ENCODE measurements at places on chromosomes 5 and 9.

- DNase-seq: no peak
Observed at GRCh38 chr9:133394687-133395271, 18.6 kb downstream of the STKLD1 start.

GRCh38 chr5:171861381-171861780, 75.8 kb downstream of the SMIM23 start:
- no peak for DNase-seq

DNA sequence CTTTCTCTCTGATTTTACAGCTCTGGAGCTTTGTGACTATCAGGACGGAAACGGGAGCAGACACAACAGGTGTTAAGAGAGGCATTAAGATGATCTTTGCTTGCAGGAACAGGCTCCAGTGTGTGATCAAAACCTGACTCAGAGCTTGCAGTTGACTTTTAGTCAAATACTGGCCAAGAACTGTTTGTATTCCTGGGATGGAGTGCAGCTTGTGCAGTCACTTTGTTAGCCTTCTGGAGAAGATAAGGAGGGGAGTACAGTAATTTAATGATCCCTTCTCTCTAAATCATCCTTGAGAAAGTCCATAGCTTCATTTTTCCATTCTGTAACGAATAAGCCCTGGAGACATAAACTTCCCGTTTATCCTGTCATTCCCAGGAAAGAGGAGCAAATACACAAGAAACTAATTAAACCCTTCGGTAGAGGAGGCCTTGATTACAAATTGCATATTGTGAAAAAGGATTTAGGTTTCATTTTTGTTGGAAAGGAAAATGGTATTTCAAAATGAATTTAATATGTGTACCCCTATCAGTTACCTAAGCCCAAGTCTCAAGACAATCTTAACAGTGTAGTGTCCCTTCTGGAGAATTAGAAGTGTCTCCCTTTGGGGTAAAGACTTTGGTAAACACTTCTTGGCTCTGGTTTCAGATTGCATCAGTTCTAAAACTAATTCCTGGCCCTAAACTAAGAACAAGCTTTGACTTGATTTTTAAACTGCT, 3.1 kb upstream of the STOM start:
- no peak for DNase-seq

- DNase-seq: no peak
Observed at GRCh38 chr9:21047281-21047691, 15.8 kb upstream of the HACD4 start.

- no peak for DNase-seq
Observed at GRCh38 chr9:4663956-4664355, 1.9 kb downstream of the PLPP6 start.

DNA sequence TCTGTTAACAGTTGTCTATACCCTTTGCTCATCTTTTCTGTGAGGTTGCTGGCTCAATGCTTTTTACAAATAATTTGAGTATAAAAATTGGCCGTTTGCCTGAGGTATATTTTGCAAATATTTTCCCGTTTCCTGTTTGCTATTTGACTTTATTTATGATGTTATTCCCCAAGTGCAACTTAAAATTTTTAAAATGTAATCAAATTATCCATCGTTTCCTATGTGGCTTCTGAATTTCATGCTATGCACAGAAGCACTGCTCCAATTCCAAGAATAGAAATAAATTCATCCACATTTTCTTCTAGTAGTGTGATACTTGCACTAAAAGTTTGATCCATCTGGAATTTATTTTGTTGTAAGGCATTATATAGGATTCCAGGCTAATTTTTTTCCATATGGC, 123.6 kb downstream of the ZNF608 start:
- no peak for DNase-seq

- no peak for DNase-seq
Observed at GRCh38 chr9:96868709-96869108, 14.4 kb upstream of the ZNF782 start.

DNA sequence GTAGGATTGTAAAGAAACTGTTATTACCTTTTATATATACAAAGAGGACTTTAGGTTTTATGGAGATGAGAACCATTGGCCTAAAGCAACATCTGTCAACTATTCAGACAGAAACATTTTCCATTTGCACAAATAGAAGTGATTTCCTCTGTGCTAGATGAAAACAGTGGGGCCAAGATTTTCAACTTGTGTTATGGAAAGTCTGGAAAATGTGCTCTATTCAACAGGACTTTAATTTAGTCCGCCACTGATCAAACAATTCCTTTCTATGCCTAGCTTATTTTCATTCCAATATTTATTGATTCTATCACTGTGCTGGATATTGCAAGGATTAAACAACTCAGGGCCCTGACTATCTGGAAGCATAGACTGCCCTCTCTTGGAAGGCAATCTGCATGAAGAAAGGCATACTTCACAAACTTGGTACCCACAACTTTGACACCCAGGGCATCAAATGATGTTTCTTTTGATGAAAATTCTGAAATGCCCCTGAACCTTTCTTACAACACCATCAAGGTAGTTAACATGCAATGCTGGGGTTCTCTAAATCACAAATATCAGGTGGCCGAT, 126.6 kb upstream of the HMHB1 start:
- no peak for DNase-seq

GRCh38 chr5:109650493-109650892, 39.2 kb upstream of the MAN2A1 start:
- DNase-seq: no peak

DNA sequence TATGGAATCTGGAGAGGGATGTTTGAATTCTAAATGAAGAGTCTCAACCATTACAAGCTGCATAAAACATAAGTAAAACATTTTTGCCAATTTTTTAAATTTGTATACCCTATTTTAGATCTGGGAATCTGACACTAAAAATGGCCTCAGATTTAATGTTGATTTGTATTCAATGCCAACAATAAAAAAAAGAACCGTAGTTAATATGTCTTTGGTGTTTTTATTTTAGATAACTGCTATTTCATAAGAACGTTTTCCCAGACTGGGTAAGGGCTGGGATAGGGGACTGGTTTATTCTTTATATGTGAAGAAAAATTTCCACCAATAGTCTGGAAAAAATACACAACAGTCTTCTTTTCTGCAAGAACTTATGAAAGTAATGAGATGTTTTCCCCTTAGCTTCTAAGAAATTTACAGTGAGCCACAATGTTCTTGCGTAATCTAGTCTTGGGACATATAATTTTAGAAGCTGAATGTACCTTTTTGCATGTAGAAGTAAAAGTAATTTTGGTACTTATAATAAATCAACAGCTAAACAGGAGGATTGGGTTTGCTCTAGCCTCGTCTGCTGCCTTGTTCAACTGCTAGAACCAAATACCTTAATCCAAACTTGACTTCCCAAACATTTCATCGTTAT, 244.6 kb upstream of the EFNA5 start:
- DNase-seq: no peak

DNA sequence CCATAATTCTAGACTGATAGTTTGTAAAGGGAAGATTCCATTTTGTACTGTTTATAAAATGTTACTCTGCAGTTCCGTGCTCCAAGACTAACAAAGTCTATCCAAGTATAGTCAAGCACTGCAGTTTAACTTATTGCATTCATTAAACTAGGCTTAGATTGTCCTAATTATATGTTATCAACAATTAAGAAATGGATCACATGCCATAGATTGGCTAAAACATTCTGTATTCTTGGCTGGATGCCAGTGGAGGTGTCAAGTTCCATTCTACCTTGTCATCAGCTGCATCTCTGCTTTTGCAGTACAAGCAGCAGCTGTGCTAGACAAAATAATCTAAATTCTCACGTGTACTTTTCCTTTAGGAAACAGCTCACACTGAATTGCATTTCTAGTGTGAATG, 69.4 kb upstream of the MEF2C start:
- no peak for DNase-seq

- no peak for DNase-seq
Observed at GRCh38 chr5:181087309-181087708, 43.7 kb downstream of the OR2V1 start.

DNA sequence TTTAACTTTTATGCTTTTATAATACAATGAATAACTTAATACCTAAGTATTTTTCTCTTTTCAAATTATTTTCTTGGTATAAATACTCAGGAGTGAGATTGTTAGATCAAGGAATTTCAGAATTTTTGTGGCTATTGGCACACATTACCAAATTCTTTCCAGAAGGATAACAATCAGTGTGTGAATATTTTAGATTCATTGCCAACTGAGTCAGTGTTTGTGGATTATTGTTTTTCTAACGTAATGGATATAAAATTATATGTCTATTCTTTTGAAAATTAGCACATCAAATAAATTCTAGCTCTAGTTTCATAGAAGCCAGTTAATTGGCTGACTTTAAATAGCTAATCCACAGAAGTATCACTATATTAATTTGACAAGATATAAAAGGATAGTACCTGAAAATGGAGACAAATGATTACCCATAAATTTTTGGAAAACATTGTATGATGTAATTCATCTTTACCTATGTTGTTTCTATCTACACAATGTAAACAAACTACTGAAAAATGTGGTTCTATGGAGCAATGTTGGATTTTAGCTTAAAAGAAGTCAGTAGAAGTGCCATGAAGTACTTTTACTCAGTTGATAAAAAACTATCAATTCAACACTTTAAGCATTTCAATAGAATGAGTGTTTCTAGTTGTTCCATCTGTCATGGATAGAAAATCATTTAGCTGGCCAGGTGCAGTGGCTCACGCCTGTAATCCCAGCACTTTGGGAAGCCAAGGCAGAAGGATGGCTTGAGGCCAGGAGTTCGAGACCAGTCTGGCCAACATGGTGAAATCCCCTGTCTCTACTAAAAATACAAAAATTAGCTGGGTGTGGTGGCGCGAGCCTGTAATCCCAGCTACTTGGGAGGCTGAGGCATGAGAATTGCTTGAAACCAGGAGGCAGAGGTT, 185.1 kb downstream of the ADAMTSL1 start:
- no peak for DNase-seq

DNA sequence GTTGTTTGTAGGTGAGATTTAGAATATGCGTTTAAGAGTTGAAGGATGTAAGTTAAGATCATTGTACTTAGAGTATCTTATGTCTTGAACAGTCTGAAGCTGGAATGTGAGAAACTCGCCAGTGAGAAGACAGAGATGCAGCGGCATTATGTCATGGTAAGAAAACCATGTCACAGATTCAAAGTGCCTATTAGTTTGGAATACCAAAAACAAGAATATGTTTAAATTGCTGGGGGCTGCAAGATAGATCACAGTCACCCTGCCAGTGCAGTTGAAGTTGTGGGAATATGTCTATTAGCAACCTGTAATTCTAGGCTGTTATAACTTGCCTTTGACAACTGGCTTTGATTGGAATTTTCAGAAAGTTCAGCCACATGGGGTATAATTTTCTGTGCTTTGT, 3.0 kb downstream of the TLE4 start:
- no peak for DNase-seq

- DNase-seq: no peak
Observed at GRCh38 chr5:91022518-91022917, 360.6 kb downstream of the ARRDC3 start.

DNA sequence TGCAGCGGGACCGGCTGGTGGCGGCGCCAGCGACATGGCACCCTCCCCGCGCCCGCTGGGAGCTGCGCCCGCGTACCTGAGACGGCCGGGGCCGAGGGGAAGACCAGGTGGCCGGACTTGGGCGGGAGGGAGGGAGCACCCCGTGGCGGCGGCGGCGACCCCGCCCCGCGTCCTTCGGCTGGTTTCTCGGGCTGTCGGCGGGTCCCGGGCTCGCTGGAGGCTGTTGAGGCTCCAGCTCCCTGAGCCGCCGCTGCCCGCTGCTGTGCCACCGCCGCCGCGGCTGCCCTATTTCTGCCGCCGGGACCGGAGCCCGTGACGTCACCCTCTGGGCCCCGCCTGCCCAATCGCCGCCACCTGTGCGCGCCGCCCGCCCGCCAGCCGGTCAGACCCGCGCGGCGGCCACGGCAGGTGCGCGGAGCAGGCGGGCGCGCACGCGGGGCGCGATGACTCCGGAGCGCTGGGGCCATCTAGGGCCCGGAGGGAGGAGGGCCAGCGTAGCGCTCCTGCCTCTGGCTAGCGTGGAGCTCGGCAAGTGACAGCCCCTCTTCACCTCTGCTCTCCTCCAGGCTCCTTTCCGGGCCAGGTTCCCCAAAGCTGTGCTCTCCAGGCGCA, at the start of gene FSTL4:
FSTL4 (minus strand) TSS at position 293 of the 612 bp plus-strand sequence.
- peak; percentile 65 for DNase-seq

DNA sequence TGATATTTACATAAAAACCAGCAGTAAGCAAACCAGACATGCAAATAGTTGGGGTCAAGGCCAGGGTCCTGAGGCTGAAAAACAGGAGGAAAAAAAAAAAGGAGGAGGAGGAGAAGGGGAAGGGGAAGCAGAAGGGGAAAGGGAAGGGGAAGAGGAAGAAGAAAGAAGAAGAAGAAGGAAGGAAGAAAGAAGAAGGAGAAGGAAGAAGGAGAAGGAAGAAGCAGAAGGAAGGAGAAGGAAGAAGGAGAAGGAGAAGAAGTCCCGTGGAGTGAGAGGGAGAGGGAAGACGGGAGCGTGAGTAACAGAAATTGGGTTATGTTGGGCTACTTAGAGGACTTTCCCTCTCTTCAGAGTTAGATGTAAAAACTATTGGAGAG, 24.6 kb upstream of the NSG2 start:
- no peak for DNase-seq

DNA sequence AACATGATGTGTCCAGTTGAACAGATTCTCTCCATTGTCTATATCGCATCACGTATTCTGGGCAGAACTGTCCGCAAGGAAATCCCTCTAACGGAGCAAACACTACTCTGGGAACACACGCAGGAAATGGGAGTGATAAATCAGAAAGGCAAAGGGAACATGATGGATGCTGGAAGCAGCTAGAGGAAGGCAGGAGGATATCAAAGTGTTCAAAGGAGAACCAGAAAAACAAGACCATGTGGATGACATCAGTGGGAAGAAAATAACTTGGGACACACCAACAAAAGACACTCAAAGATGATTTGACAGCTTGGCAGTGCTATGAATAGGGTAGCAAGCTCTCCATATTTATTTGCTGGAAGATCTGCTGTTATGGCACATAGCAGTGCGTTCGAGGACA, 142.9 kb downstream of the PLK2 start:
- no peak for DNase-seq
